ENCODE measurements at places on chromosomes 7 and 10. TPM values are rescaled to one million over a fixed set of nuclear protein-coding genes. Genes with fewer than 3 reads are reported as not detected.

INA gene
- not detected for total RNA-seq

CCL24 gene
- total RNA-seq: not detected

CALML3 gene
- not detected for total RNA-seq

DNA sequence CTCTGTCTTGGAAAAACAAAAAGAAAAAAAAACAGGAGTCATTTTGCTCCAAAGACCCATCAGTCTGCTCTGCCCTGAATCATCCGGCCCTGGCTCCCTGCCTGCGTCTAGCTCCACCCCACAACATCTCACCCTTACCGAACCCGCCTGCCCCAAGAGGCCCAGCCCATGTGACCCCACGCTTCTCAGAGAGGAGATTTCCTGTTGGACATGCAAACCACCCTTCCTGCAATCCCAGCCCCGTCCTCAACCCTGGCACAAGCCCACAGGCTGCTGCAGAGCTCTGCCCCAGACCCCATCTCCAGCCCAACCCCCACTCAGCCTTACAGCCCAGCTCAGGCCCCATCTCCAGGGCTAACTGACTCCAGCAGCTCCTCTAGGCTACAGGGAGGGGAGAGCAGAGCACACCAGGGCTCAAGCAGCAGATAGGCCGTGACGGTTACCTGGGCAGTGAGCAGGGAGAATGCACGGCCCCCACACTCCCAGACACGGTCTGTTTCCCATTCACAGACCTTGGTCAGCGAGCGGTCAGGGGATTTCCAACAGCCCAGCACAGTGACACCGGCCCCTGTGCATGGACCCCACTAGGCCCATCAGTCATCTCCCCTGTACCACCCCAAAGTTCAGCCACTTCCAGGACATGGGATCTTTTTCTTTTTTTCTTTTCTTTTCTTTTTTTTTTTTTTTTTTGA is 69.9 kb upstream of the GTF2I start:
- peak; percentile 78 for DNase-seq

DNA sequence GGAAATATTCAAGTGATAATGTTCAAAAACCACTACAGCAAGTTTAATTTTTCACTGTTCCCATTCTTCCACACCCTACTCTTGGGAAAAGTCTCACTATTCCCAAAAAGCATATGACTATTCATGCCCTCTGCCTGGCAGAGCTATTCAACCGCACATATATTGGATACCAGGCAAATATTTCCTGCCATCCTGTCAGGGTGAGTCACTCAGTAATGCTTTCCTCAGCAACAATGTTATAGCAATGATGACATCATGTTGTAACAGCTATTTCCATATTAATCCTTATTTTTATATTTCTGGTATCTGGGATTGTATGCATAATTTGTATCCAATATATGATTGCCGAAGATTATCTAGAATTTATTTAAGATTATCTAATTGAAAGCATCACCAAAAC is 114.0 kb upstream of the PLXDC2 start:
- DNase-seq: no peak

DNA sequence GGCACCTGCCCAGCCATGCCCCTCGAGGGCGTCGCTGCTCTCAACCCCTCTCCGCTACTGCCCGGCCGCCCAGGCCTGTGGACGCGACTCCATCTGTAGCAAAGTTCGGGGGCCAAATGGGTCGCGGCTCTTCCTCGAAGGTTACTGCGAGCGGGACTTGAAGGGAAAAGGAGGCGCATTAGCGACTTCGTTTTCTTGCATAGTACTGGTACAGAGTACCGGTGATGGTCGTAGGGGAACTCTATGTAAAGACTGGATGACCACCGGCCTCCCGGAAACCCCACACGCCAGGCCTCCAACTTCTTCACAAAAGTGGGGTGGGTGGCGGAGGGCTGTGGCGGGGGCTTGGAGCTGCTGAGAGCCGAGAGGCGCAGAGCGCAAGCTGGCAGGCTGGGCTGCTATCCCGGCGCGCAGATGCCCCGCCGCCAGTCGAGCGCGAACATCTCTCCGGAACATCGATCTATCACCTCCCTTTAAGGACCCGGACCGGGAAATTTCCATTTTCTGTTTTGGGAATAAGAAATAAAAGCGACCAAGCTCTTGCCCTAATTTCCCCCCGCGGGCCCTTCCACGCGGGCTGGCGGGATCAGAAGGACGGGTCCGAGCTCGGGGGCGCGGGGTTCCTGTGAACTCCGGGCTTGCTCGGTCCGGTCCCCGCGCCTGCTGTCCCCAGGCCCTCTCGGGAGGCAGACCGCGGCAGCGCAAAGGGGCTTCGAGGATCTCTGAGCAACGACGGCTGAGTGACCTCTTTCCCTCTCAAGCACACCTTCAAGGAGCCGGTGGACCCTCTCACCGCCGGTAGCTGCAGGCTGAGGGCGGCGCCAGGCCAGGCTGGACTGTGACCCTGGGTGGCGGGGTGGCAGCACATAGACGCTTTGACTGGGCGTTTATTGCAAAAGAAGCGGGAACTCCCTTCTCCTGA is 12.2 kb upstream of the FEZF1 start:
- DNase-seq: no peak
